ENCODE measurements at places on chromosomes 11 and 22.

- DNase-seq, result no peak
Observed at GRCh38 chr11:126963115-126963514, 37.5 kb downstream of the KIRREL3 start.

- DNase-seq, result no peak
Observed at GRCh38 chr11:85299258-85299942, 327.7 kb downstream of the DLG2 start.

DNA sequence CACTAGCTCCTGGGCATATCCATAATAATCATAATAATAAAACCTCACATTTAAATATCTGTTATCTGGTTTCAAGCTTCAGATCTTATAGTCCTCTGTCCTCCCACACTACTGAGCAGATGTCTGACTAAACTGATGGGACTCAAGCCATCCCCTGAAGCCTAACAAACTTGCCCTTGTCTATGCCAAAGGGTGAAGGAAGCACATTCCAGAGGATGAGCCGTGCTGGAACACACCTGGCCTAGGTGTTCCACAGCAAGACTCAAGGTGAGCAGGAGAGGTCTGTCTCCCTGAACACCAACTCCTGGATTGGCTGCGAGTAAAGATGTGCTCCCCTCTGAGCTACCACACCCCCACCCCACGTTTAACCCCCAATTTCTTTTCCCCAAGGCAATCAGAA, 14.7 kb downstream of the SCUBE2 start:
- DNase-seq, result no peak

- DNase-seq, result no peak
Observed at GRCh38 chr22:46409631-46410210, 74.2 kb downstream of the TRMU start.
